ENCODE measurements at places on chromosomes 2 and 18.

GRCh38 chr2:109350526-109350925, 221.5 kb downstream of the SH3RF3 start:
- H3K4me1 ChIP-seq = no peaks in the 10 kb centered on the region
- DNase-seq = no peak
- H3K4me3 ChIP-seq = no peak overlapping the region
- no peaks in the 10 kb centered on the region for H3K27me3 ChIP-seq
- no peak overlapping the region for H3K27ac ChIP-seq

DNA sequence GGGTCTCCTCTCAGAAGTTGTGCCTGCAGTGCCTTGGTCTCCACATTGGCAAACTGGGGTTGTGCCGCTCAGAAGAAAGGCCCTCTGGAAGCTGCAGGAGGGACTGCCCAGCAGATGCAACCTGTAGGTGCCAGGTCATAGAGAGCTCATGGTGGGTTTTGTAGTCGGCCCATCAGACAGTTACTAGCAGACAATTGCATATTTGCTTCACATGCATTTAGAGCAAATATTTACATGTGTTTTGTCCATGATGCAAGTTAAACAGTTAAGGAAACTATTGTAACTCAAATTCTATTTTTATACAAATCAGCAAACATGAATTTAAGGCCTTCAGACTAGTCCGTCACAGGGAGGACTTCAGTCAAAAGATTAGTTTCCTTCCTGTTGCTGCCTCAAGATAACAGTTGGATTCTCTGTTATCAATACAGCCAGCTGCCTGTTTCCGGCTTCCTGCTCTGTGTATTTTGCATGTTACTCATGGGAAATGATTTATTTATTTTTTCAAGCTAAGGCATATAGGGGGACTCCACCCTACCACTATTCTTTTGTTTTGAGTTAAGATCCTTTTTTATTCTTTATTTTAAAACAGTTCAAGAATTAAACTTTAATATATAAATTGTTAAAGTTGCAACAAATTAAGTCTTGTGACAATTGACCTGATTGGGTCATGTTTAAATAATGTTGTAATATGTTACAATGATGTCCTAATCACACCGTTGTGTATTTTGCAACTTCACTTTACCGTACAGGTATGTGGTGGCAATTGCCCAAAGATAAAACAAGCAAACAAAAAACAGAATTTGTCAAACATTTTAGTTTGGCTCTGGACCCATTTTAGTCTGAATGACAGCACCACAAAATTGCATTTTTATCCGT, 133.5 kb downstream of the SPTBN1 start:
- H3K4me1 ChIP-seq = peaks cover 8% of the 10 kb centered on the region
- DNase-seq = no peak
- H3K4me3 ChIP-seq = no peak overlapping the region
- no peaks in the 10 kb centered on the region for H3K27me3 ChIP-seq
- no peaks in the 10 kb centered on the region for H3K36me3 ChIP-seq

- no peaks in the 10 kb centered on the region for H3K27me3 ChIP-seq
- peaks cover 10% of the 10 kb centered on the region for H3K4me1 ChIP-seq
- H3K4me3 ChIP-seq = no peak overlapping the region
- H3K36me3 ChIP-seq = no peaks in the 10 kb centered on the region
Observed at GRCh38 chr2:105791229-105791628, 46.5 kb downstream of the NCK2 start.

DNA sequence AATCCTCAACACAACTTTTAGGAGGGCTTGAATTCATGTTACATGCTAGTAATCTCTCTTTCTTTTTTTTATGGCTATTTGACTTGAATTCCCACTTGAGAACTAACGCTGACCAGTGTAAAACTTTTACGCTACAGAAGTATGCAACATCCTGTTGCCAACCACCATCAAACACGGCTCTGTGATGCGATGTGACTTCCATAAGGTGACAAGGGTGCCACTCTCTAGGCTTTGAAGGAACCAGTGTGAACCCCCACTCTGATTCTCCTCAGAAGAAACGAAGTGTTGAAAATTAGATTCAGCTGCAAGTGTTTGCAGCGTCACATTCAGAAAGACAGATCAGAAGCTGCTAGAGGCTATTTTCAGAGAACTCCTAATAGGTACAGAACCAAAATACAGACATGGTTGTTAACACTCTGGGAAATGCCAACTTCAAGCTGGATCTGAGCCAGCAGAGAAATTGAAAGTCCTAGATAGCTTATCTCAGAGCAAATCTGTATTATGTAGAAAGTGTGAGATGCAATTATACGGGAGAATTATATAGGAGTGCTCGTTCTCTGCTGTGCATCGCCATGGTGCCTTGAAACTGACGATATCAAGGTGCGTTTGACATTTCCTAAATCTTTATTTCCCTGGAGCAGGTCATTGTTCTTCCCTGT, 271.2 kb downstream of the LPIN1 start:
- no peak overlapping the region for H3K27ac ChIP-seq
- H3K36me3 ChIP-seq = no peaks in the 10 kb centered on the region
- no peak overlapping the region for H3K4me3 ChIP-seq
- H3K27me3 ChIP-seq = no peaks in the 10 kb centered on the region

- DNase-seq = no peak
- H3K4me1 ChIP-seq = no peaks in the 10 kb centered on the region
- no peaks in the 10 kb centered on the region for H3K36me3 ChIP-seq
- H3K4me3 ChIP-seq = no peak overlapping the region
- H3K27me3 ChIP-seq = no peaks in the 10 kb centered on the region
Observed at GRCh38 chr2:98072442-98072841, 14.5 kb upstream of the VWA3B start.

- DNase-seq = no peak
- H3K4me3 ChIP-seq = no peak overlapping the region
- no peaks in the 10 kb centered on the region for H3K4me1 ChIP-seq
- no peaks in the 10 kb centered on the region for H3K36me3 ChIP-seq
- H3K27ac ChIP-seq = peak overlapping the region; percentile 64
Observed at GRCh38 chr2:217790195-217790594, 212.6 kb downstream of the TNS1 start.

- no peak overlapping the region for H3K4me3 ChIP-seq
- no peak overlapping the region for H3K27ac ChIP-seq
- H3K4me1 ChIP-seq = no peaks in the 10 kb centered on the region
- H3K27me3 ChIP-seq = no peaks in the 10 kb centered on the region
Observed at GRCh38 chr2:46689993-46690392, 210.6 kb downstream of the TMEM247 start.

- no peak for DNase-seq
- H3K27ac ChIP-seq = no peak overlapping the region
- H3K4me3 ChIP-seq = peak overlapping the region; percentile 75
- no peaks in the 10 kb centered on the region for H3K4me1 ChIP-seq
- H3K36me3 ChIP-seq = no peaks in the 10 kb centered on the region
Observed at GRCh38 chr2:159613091-159613490, 3.3 kb downstream of the BAZ2B start.

DNA sequence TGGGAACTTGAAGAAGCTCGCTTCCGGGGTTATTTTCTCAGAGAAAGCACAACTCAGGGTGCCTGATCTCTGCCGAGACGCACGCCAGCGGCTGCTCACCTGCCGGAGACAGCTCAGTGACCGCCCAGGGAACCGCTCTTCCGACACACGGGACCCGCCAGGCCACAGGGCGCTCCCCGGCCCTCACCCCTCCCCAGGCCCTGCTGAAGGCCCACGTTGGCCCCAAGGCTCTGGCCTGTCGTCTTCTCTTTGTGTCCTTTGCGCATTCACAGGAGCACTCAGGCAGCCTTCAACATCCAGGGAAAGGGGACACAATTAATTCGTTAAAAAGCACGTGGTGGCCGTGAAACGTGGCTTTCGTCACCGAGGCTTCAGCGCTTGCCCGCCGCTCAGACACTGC, 276.3 kb upstream of the SALL3 start:
- H3K27ac ChIP-seq = no peak overlapping the region
- DNase-seq = no peak
- H3K36me3 ChIP-seq = no peaks in the 10 kb centered on the region
- no peak overlapping the region for H3K4me3 ChIP-seq
- H3K27me3 ChIP-seq = peaks cover 33% of the 10 kb centered on the region

- no peaks in the 10 kb centered on the region for H3K36me3 ChIP-seq
- no peak overlapping the region for H3K27ac ChIP-seq
- no peak overlapping the region for H3K4me3 ChIP-seq
- DNase-seq = no peak
Observed at GRCh38 chr2:216842636-216843035, 17.2 kb downstream of the TNP1 start.

DNA sequence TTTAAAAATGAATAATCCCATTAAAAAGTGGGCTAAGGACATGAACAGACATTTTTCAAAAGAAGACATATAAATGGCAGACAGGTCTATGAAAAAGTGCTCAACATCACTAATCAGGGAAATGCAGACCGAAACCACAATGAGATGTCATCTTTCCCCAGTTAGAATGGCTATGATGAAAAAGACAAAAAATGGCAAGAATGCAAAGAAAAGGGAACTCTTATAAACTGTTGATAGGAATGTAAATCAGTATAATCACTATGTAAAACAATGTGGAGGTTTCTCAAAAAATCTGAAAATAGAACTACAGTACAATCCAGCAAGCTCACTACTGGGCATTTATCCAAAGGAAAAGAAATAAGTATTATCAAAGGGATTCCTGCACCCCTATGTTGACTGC, 169.2 kb downstream of the METTL4 start:
- no peak overlapping the region for H3K27ac ChIP-seq
- no peak overlapping the region for H3K4me3 ChIP-seq
- H3K4me1 ChIP-seq = no peaks in the 10 kb centered on the region
- no peak for DNase-seq
- no peaks in the 10 kb centered on the region for H3K27me3 ChIP-seq

GRCh38 chr2:112301973-112302372, 26.6 kb downstream of the ZC3H6 start:
- no peak overlapping the region for H3K4me3 ChIP-seq
- H3K4me1 ChIP-seq = no peaks in the 10 kb centered on the region
- DNase-seq = no peak
- H3K27me3 ChIP-seq = no peaks in the 10 kb centered on the region
- no peak overlapping the region for H3K27ac ChIP-seq
- peaks cover 5% of the 10 kb centered on the region for H3K36me3 ChIP-seq

DNA sequence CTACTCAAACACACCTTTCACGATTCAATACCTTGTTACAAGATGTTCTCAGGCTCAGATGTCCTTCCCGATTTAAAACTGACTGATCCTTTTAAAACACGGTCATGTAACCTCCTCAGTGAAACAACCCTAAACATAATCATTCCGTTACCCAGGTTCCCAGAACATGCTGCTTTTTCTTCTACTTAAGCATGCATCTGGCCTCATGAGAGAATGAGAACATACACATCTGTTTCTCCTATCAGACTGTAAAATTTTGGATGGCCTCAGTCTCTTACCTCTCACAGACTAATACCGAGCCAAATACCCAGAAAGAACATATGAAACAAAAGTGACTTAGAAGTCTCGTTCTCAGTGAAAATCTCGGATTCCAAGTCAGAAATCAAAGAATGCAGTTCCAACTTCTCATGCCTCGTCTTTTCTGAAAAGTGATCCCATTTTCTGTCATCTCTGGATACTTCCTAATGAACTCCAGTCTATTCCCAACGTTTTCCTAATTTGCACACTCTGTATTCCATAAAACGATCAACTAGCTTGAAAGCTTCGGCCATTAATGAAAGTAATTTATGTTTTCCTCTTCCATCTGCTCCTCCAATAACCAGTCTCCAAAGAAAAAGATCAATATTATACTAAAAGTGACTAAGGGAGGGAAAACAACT, 919 bp downstream of the SF3B1 start:
- no peak for DNase-seq
- peaks cover 5% of the 10 kb centered on the region for H3K4me1 ChIP-seq
- no peaks in the 10 kb centered on the region for H3K27me3 ChIP-seq
- no peaks in the 10 kb centered on the region for H3K36me3 ChIP-seq
- peak overlapping the region; percentile 99 for H3K27ac ChIP-seq

DNA sequence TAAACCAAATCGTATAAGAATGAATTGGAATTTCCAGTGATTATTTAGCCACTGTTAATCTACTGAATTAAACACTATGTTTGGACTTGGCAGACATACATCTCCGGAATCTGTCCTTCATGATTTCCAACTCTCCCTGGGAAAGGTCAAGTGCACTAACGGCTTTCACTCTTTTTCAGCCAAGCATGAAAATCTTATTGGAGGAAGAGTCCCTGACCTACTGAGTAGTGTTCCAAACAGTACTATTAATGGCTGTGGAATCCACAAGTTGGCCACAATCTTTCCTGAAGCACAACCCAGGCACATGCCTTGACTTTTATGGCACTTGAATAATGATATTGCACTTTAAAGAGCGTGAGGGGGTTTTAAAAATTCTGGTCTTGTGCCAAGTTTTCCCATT, 318.9 kb upstream of the RND3 start:
- no peak for DNase-seq
- no peaks in the 10 kb centered on the region for H3K4me1 ChIP-seq
- H3K27ac ChIP-seq = no peak overlapping the region
- H3K4me3 ChIP-seq = no peak overlapping the region
- no peaks in the 10 kb centered on the region for H3K27me3 ChIP-seq

- H3K4me3 ChIP-seq = no peak overlapping the region
- no peaks in the 10 kb centered on the region for H3K27me3 ChIP-seq
- no peaks in the 10 kb centered on the region for H3K4me1 ChIP-seq
- H3K27ac ChIP-seq = no peak overlapping the region
Observed at GRCh38 chr2:190587106-190587505, 52.6 kb upstream of the NEMP2 start.

DNA sequence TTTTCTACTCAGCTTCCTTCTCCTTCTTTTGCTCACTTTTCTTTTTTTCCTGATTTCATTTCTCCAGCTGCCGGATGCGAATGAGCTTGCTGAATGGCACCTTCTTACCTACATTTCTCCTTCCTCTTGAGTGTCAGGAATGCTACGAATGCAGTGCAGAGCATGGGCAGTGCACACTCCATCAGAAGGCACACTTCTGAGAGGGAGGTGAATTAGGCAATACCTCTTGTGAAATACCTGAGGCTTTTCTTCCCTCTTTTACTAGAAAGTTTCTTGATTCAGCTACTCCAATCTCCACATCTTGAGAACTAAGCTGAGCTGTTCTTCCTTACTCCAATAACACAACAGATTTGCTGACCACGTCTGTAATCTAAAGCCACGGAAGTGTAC, 51.1 kb downstream of the PLEKHM3 start:
- H3K4me3 ChIP-seq = no peak overlapping the region
- H3K4me1 ChIP-seq = no peaks in the 10 kb centered on the region
- H3K27me3 ChIP-seq = no peaks in the 10 kb centered on the region
- H3K36me3 ChIP-seq = peaks cover 3% of the 10 kb centered on the region
- H3K27ac ChIP-seq = no peak overlapping the region
- DNase-seq = no peak

GRCh38 chr2:217622205-217623060, 380.4 kb downstream of the TNS1 start:
- H3K27ac ChIP-seq = no peak overlapping the region
- no peak overlapping the region for H3K4me3 ChIP-seq
- no peaks in the 10 kb centered on the region for H3K4me1 ChIP-seq
- DNase-seq = no peak
- H3K27me3 ChIP-seq = no peaks in the 10 kb centered on the region
- no peaks in the 10 kb centered on the region for H3K36me3 ChIP-seq

DNA sequence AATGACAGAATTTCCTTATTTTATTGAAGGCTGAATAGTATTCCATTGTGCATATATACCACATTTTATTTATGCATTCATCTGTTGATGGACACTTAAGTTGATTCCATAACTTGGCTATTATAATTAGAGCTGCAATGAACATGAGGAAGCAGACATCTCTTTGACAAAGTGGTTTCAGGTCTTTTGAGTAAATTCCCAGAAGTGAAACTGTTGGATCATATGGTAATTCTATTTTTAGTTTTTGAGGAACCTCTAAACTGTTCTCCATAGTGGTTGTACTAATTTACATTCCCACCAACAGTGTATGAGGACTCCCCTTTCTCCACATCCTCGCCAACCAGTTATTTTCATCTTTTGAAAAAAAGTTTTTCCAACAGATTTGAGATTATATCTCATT, 77.5 kb downstream of the TMEM200C start:
- H3K4me3 ChIP-seq = no peak overlapping the region
- no peaks in the 10 kb centered on the region for H3K36me3 ChIP-seq
- no peak overlapping the region for H3K27ac ChIP-seq
